ENCODE measurements at places on chromosomes 7 and 10. TPM values are rescaled to one million over a fixed set of nuclear protein-coding genes. Genes with fewer than 3 reads are reported as not detected.

GRCh38 chr10:58115218-58116050 lies 152.3 kb downstream of the IPMK start:
- no peak for DNase-seq

- no peak for DNase-seq
Measured at GRCh38 chr7:5553298-5553877, 129.8 kb upstream of the TNRC18 start.

DNA sequence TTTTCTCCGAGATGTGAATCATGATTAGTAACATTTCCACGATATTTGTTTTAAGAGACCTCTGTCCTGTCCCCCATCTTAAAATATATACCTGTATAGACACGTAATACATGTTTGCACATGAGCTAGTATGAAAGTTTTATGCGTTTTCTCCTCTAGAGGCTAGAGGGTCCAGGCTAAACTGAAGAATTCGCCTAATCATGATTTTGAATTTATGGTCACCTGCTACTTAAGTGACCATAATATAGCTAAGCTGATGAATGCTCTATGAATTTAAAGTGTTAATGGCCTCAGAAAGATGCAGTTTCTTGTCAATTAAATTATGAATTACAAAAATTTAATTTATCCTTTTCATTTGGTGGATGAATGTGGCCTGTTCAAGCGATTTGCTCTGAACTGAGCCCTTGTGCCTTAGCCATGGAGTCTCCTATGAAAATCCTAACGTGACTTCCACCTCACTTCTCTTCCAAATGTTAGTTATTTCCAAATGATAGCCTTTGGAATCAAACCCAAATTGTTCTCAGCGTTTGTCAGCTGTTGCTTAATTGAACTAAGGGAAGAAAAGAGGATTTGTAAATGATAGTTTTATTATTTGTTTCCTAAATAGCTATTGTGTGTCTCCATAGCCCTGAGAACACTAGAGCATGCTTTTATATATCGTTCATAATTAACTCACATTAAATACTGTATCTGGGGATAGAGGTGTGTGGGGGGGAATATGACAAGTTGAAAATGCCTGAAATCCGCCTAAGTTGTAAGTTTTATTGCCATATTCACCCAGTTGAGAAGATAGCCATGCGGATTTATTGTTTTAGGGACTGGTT lies 2.3 kb downstream of the CELF2 start:
- no peak for DNase-seq

DNA sequence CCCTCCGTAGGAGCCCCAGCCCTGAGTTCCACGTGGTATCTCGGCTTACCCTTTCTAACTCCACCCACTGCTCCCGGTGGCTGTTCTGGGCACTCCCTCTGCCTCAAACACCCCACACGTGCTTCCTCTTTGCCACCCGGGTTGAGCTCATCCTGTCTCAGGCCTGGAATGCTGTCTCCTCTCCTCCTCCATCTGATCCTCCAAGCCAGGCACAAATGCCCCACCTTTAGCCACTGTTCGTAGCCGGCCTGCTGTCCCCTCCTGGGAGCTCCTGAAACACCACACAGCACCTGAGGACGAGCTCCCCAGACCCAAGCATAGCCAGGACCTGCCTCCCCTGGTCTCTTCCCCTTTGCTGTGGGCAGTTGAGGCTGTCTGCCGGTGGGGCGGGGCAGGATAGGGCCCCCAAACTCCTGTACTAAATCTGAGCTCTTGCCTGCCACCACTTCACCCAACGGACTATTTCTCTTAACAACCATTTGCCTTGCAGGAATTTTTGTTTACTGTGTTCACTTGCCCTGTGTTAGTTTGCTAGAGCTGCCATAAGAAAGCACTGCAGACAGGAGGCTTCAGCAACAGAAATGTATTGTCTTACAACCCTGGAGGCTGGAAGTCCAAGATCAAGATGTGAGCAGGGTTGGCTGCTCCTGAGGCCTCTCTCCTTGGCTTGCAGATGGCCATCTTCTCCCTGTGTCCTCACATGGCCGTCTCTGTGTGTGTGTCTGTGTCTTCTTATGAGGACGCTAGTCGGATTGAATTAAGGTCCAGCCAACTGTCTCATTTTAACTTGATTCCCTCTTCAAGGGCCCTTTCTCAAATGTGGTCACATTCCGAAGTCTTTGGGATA lies 58.3 kb upstream of the SHH start:
- no peak for DNase-seq

GRCh38 chr7:50552921-50553320 lies 12.3 kb downstream of the DDC start:
- no peak for DNase-seq

HOXA10 gene
- 4.2 TPM for polyA plus RNA-seq

GRCh38 chr10:35992107-35992506 lies 350.0 kb upstream of the FZD8 start:
- DNase-seq: no peak

- DNase-seq: no peak
Measured at GRCh38 chr7:77649716-77650349, 46.4 kb upstream of the RSBN1L start.

EXOSC1 gene
- polyA plus RNA-seq: 96.0 TPM

SLC26A5 gene
- not detected for polyA plus RNA-seq

GRCh38 chr10:119535305-119535704 lies 7.2 kb downstream of the RGS10 start:
- DNase-seq: no peak

GRCh38 chr7:104299323-104299722 lies 29.1 kb upstream of the LHFPL3 start:
- DNase-seq: no peak

GRCh38 chr10:103663802-103664201 lies 170.3 kb downstream of the NEURL1 start:
- DNase-seq: no peak

GJD4 gene
- not detected for polyA plus RNA-seq

IL15RA gene
- polyA plus RNA-seq: 14.4 TPM

GRCh38 chr10:78000956-78001472 lies 28.3 kb downstream of the POLR3A start:
- DNase-seq: no peak

- DNase-seq: no peak
Measured at GRCh38 chr10:62080905-62081304, 179.4 kb downstream of the ARID5B start.

GRCh38 chr10:43386549-43386948 lies 15.1 kb downstream of the FXYD4 start:
- DNase-seq: no peak

- no peak for DNase-seq
Measured at GRCh38 chr10:74096777-74097176, 53.9 kb downstream of the AP3M1 start.

DNA sequence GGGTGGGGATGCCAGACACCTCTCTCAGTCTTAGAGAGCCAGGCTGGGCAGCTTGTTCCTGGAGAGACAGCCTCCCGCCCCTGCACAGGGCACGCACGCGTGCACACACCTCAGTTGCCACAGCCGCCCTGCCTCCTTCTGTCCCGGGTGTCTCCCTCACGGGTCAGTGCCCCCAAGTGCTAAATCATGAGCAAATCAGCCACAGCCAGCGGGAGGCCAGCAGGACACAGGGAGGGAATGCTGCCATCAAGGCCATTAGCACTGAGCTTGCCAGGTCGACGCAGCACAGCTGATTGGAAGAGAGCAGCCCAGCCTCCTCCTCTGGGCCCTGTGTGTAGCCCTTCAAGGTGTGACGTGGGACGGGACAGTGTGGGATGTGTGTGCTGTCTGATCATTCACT lies 130.4 kb downstream of the CDH23 start:
- no peak for DNase-seq

AGBL3 gene
- polyA plus RNA-seq: 1.2 TPM

UPK3B gene
- polyA plus RNA-seq: not detected

DNA sequence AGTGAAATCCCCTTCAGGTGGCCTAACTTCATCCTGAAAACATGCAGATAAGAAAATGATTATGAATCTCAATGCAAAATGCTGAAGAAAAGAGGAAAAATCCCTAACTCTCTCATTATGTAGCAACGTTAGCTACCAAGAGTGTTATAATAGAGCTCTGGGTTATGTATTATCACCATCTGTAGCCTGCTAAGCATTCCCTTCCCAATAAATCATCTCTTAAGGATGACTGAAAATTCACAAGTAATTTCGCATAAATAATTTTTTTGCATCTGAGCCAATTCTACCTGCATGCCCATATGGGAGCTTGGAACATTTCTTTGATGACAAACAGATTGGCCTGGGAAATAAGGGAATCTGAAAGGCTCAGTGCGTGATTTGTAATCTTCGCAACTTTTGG lies 216.1 kb downstream of the HTR7 start:
- no peak for DNase-seq

GRCh38 chr10:105734479-105734878 lies 1093.4 kb downstream of the SORCS3 start:
- no peak for DNase-seq
